ENCODE measurements at places on chromosomes 1 and 21.

DNA sequence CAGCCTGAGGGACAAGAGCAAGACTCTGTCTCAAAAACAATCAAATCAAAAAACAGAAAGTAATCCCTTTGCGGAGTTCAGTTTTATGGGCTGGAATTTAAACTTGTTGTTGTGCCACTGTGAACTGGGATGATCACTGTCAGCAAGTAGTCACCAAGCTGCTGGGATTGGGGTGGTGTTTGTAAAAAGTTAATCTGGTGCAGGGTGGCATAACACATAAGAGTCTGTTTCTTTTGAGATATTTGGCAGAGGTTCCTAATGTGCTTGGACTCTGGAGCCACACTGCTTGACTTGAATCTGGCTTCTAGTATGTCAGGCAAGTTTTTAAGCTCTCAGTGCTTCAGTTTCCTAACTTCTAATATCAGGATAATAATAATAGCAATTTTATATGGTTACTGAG, 6.6 kb downstream of the CLIC4 start:
- no peak for DNase-seq

- DNase-seq = no peak
Observed at GRCh38 chr1:212578041-212578440, 30.5 kb upstream of the ATF3 start.

GRCh38 chr1:147892216-147892615, 10.4 kb upstream of the GJA8 start:
- peak; percentile 38 for DNase-seq

- no peak for DNase-seq
Observed at GRCh38 chr1:229325853-229326487, 16.9 kb downstream of the CCSAP start.

- no peak for DNase-seq
Observed at GRCh38 chr1:43938892-43939587, 5.4 kb downstream of the ARTN start.

DNA sequence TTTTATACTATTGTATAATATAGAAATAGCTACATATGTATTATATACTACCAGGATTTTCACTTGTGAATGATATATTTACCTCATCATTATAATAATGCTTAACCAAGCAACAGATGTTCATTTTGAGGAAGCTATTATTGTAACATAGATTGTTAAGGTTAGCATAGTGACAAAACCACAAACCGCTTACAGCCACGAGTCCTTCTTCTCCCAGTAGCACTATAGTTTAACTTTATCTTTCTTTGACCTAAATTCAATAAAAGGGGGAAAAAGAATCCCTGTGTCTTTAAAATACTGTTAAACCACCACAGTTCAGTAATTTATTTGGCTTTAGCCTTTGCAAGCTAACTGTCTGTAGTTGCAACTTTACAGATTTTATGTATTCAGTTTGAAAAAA, 1039.4 kb upstream of the B3GALT2 start:
- DNase-seq = no peak

GRCh38 chr21:45016031-45016405, 58.4 kb upstream of the ADARB1 start:
- DNase-seq = no peak

DNA sequence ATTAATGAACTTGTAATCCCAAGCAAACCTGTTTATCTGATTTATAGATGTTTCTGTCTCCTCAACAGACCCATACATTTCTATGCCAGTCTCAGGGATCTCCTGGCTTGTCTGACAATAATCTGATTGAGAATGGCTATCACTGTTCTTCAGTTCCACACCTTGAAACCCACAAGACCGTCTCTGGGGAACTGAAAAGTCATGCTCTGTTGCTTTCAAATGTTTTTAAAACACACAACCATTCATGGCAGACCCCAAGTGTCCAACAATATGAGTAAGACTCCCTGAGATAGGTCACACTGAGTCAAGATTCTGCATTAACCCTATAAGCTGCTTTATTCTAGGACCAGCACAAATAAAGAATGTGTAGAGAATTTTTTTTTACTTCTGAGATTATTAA, 611.2 kb upstream of the PLXNA2 start:
- no peak for DNase-seq

DNA sequence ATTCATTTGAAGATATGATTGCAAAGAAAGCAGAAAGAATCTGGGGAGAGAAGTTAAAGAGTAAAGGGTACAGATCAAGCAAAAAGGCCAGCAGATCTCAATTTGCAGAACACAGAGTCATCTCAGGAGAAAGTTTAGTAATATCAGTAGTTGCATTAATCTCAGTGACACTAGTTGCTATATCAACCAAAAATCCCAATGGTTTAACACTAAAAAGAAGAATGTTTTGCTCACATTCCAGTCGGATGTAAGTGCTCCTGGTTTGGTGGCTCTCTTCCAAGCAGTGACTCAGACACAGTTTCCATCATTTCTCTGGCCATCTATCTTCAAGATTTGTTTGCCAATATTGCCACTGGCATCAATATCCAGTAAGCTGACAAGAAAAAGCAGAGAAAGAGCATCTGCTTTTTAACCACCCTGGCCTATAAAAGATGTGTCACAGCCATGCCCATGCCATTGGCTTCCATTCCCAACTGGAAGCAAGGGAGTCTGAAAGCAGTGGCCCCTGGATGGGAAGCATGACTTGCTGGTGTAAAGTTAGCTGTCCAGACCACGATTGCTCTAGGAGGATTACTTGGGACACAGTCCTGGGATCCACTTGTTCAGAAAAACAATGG, 45.5 kb upstream of the AIM2 start:
- DNase-seq = peak; percentile 16

DNA sequence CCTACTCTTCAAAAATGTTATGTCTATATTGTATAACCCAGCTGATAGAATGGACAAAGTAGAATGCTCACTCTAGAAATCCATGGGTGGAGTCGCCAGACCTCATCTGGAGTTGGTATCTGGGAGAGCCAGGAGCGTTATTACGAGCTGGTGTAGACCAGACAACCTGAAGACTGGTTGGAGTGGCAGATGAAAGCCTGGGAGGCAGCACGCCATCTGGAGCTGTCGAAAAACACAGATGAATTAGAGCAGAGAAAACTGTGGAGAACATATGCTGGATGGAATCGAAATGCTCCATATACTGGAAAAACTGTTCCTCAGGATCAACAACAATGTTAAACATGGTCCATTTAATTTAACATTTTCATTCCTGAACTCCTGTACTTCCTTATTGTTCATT, 333.6 kb downstream of the KCTD3 start:
- DNase-seq = no peak

GRCh38 chr21:36474591-36474990, 5.3 kb downstream of the CLDN14 start:
- no peak for DNase-seq

DNA sequence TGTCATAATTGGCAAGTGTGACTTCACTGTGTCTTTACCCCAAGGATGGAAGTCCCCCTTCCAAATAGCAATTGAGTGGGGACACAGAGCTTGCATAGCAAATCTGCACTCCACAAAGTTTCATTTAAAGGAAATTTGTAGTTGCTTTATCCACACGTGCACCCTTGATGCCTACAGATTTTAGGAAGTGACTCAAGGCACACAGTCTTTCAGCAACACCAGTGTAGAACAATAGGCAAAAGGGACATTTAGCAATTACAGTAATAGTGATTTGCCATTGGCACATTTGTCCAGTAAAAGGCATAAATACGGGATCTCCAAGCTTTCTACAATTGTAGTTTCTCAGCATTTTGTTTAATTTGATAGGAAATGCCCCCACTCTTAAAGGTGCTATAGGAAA, 43.4 kb upstream of the KAZN start:
- DNase-seq = no peak

DNA sequence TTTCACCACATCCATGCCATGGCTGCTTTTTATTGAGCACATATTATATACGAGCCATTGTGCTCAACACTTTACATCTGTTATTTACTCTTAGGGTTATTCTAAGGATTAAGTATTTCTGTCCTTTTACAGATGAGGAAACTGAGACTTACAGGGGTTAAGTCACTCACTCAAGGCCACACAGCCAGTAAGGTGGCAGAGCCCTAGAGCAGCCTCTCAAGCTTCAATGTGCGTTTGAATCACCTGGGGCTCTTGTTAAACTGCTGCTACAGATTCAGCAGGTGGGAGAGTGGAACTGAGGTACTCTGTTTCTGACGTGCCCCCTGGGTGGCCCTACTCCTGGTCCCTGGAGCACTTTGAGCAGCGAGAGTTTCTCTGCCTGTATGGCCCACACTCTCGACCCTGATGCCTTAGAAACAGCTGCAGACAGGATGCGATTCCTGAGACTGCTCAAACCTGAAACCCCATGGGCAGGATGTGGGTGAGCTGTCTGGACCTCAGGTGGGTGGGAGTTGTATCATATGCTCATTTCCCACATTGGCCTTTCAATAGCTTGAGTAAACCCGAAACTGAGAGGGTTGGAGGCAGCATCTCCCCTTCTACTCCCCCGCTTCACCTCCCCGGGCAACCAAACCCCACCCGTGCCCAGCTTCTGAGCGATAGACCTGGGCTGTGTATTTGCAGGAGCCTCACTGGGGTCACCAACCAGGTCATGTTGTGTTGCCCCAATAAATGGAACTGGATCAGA, 59.3 kb downstream of the MAN1C1 start:
- DNase-seq = no peak

DNA sequence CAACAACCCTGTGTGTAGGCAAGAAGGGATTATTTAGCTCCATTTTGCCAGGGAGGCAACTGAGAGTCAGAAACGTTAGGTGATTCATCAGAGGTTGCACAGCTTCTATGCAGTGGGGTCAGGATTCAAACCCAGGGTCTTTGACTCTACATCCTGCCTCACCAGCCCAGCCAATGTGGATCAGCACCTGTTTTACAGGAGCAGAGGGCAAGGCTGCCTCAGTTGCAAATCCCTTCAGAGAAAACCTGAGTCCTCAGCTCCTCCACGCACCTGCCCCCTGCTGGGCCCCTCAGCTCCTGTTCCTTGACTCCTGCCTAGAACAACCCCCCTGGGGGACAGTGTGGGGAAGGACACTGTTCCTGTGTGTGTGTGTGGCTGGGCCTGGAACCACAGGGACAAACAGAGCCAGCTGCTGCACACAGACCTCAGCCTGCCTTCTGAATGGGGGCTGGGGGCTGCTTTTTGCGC, 61.6 kb downstream of the LRRN2 start:
- peak; percentile 48 for DNase-seq

GRCh38 chr1:111127923-111128643, 11.8 kb downstream of the DRAM2 start:
- no peak for DNase-seq

DNA sequence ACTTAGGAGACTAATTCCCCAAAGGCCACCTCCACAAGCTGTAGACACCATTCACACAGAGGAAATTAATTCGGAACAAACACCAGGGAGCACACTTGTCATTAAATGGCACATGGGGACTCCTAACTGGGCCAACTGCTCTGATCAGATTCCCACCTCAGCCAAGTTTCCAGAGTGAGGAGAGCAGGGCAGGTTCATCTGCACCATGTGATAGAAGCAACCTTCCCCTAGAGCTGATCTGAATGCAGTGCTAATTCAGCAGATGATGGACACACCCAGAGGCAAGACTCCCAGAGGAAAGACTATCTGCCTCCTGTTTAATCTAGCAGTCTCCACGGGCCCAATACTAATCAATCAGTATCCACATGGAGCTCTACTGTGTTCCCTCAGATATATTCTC, 147.0 kb downstream of the VAV3 start:
- DNase-seq = no peak

- DNase-seq = no peak
Observed at GRCh38 chr1:70079546-70079945, 125.8 kb downstream of the LRRC40 start.

GRCh38 chr1:90135286-90135685, 140.4 kb downstream of the ZNF326 start:
- no peak for DNase-seq

GRCh38 chr1:63772876-63773275, 941 bp upstream of the ROR1 start:
- DNase-seq = no peak

- peak; percentile 49 for DNase-seq
Observed at GRCh38 chr1:7669559-7670311, 101.4 kb upstream of the VAMP3 start.

DNA sequence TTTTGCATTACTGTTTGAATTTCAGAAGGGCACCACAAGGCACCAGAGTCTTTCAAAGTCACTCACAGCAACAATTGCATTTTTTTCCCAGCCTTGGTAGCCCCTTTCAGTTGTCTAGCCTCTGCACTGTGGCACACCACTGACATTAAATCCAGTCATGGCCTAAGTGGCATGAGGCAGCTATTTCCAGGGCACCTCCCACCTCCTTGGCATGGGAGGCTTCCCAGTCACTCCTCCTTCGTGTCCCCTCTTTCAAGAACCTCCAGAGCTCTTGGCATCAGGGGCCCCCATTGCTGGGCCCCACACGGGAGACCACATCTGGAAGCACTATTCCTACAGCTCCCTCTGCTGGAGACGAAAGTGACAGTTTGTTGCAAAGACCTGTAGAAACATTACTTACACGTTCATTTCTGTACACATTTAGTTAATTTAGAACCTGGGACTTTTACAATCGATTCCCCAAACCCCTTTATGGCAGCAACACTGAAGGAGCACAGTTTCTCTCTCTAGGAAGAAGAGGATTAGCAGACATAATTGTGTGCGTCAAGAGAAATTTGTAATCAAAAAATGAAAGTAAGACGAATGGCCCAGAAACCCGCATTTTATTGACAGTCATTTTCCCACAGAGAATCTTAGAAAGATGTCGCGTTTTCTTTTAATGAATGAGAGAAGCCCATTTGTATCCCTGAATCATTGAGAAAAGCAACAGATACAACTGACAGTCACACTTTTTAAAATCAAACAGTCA, 5.7 kb upstream of the CHD5 start:
- DNase-seq = peak; percentile 58

GRCh38 chr1:185070051-185070450, 24.7 kb downstream of the RNF2 start:
- DNase-seq = no peak

- DNase-seq = no peak
Observed at GRCh38 chr1:38527373-38527966, 332.1 kb downstream of the RRAGC start.

- DNase-seq = no peak
Observed at GRCh38 chr1:72336776-72337175, 54.4 kb upstream of the NEGR1 start.

- DNase-seq = no peak
Observed at GRCh38 chr1:17403081-17403480, 31.1 kb downstream of the PADI6 start.

GRCh38 chr1:79259390-79260336, 253.1 kb upstream of the ADGRL4 start:
- peak; percentile 42 for DNase-seq

- no peak for DNase-seq
Observed at GRCh38 chr1:11365744-11366387, 92.9 kb downstream of the UBIAD1 start.
